ENCODE measurements at places on chromosomes 13 and 19.

DNA sequence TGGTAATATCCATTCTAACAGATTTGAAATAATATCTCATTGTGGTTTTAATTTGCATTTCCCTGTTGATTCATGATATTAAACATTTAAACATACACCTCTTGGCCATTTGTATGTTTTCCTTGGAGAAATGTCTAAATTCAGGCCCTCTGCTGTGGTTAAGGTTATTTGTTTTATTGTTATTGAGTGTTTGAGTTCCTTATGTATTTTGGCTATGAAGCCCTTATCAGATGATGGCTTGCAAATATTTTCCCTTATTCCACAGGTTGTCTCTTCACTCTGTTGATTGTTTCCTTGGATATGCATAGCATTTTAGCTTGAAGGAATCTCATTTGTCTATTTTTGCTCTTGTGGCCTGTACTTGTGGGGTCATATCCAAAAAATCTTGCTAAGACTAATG lies 303.6 kb downstream of the GPC5 start:
- DNase-seq, result no peak

DNA sequence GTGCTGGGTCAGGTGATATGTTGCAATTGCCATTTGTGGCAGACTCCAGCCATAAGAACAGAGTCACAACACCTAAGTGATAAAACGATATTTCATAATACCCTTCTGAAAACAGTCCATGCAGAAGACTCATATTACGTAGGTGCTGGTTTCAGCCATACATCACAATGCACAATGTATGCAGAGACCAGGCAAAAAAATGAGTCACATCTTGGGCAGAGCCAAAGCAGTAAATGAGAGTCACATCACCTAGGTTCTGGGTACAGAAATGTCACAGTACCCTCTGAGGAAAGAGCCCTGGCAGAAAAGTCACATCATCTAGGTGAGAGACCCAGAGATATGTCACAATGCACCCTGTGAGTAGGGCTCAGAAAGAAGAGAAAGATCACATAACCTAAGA lies 125.2 kb upstream of the ZNF91 start:
- no peak for DNase-seq

DNA sequence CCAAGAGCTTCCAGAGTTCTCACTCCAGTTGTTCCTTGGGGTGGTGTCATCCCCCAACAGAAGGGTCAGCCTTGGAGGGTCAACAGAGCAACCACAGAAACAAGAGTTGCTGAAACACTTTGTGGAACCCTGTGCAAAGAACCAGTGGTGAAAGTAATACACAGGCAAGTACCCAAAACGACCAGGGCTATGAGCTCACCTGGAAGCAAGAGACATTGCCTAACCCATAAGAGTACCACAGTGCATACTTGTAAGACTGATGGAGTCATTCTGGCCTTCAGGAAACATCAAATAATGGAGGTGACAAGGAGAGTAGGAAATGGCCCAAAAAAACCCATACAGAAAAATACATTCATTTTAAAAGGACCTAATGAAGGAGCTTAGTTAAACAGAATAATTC lies 184.3 kb upstream of the TSC22D1 start:
- DNase-seq, result no peak

GRCh38 chr13:37274569-37275497 lies 169.4 kb upstream of the CSNK1A1L start:
- no peak for DNase-seq

DNA sequence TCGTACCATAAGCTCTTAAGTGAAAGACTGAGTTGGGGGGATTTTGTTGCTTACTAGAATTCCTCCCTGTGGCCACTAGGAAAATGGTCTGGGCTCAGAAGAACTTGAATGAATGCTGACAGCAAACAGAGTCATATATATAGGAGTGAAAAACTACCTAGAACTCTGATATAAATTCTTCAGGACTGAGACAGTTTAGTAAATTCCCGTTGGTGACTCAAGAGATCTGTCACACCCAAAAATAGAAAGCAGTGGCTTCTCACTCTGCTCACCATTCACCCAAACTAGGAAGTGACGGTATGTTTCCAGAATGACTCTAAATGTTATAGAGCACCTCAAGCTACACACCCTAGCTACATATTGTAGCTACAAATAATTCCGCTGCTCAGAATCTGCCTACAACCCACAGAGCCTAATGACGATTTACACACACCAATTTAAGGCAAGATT lies 116.2 kb downstream of the TBC1D4 start:
- no peak for DNase-seq

DNA sequence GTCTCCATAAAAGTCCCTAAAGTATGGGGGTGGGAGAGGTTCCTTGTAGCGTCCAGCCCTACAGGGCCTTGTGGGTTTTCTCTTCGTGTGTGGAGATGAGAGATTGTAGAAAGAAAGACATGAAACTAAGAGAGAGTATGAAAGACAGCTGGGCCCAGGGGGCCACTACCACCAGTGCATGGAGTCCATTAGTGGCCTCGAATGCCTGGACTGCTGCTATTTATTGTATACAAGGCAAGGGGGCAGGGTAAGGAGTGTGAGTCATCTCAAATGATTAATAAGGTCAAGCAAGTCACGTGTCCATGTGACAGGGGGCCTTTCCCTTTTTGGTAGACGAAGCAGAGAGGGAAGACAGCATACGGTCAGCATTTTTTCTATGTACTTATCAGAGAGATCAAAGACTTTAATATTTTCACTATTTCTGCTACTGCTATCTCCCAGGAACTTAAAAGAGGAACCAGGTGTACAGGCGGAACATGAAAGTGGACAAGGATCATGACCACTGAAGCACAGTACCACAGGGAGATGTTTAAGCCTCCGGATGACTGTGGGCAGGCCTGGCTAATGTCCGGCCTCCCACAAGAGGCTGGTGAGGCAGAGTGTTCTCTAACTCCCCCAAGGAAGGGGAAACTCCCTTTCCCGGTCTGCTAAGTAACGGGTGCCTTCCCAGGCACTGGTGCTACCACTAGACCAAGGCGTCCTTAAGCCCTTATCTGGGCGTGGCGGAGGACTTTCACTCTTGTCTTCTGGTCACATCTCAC lies 25.5 kb downstream of the FGF21 start:
- no peak for DNase-seq

- DNase-seq, result no peak
Observed at GRCh38 chr13:48507021-48507420, 25.9 kb downstream of the RCBTB2 start.
